ENCODE measurements at places on chromosomes 11 and 22. TPM values are rescaled to one million over a fixed set of nuclear protein-coding genes. Genes with fewer than 3 reads are reported as not detected.

GRCh38 chr11:83681031-83681781 lies 395.0 kb upstream of the CCDC90B start:
- DNase-seq = no peak

GRCh38 chr11:29217901-29218300 lies 798.9 kb downstream of the KCNA4 start:
- no peak for DNase-seq

DNA sequence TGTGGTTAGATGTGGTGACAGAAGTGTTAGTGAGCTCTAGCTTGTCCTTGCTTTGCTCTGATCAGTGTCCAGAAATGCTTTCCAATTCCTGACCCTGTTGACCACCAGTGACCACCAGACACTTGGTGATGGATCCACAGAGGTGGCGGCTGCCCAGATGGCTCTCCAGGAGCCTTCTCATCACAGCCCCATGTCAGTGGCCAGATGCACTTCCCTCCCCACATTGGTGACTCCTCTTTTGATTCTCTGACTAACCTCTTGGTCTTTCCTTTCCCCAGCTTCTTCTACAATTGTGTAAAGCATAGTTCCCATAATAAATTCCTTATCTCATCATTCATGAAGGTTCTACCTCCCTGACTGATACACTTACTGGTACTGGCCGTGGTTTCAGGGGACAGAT lies 40.1 kb upstream of the CXCR5 start:
- no peak for DNase-seq

DNA sequence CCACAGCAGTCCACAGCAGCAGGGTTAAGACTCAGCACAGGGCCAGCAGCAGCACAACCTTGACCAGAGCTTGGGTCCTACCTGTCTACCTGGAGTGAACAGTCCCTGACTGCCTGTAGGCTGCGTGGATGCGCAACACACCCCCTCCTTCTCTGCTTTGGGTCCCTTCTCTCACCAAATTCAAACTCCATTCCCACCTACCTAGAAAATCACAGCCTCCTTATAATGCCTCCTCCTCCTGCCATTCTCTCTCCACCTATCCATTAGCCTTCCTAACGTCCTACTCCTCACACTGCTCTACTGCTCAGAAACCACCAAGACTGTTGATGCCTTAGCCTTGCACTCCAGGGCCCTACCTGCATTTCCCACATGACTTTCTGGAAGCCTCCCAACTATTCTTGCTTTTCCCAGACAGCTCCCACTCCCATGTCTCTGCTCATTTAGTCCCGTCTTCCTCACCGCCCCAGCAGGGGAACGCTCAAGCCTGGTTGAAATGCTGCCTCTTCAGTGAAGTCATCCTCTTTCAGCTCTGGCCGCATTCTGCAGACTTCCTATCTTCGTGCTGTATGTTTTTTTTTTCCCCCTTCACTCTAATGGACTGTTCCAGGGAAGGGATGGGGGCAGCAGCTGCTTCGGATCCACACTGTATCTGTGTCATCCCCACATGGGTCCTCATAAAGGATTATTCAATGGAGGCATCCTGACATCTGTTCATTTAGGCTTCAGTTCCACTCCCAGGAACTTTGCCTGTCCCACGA lies 3.3 kb downstream of the IL18BP start:
- no peak for DNase-seq

- no peak for DNase-seq
Observed at GRCh38 chr22:29443861-29444792, 5.7 kb downstream of the RFPL1 start.

DNA sequence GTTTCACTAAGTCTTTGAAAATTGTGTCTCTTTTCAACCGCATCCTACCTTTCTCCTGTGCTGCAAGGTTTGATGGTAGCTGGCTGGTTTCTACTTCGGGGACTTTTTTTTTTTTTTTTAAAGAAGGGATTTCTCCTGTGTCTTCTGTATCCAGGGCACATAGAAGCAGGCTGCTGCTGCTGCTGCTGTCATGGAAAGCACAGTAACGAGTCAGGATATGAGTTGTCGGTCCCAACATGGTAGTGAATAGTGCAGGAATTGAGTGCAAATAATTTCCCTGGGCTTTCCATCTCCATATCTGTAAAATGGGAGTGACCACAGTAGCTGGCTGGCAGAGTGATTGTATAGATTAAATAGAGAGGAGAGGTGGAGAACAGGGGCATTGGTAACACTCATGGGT lies 118.3 kb upstream of the NAV2 start:
- no peak for DNase-seq

DNA sequence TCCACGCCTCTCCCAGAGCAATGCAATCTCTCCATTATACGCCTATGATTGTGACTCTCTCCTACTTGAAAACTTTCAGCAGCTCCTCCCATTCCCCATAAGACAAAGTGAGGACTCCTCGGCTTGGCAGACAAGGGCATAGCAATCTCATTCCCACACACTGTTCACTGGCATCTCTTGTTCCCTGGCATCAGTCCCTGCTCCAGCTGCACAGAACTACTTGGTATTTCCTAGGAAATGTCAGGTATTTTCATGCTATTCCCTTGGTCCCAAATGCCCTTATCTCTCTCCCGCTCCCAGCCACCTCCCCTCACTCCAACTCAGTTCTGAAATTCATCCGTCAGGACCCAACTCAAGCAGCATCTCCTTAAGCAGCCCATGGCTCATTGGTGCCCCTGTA lies 28.4 kb downstream of the TMPRSS5 start:
- no peak for DNase-seq

DNA sequence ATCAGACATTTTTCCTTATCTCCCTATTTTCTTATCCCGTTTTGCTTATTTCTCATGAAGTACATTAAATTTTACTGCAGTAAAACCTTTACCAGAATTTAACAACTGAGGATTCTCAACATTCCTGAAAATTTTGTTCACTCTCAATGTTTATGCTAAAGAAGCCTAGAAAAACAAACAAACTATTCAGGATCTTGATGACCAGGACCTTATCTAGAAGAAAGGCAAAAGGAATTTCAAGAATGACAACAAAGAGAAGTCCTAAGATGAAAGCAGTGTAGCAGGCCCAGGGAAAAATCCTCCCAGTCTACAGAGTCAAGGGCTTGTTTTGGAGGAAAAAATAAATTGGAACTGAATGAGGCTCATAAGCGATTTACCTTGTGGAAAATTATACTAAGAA lies 283.3 kb upstream of the ARHGAP42 start:
- DNase-seq = no peak

- DNase-seq = no peak
Observed at GRCh38 chr22:40147388-40148176, 30.1 kb upstream of the TNRC6B start.

DNA sequence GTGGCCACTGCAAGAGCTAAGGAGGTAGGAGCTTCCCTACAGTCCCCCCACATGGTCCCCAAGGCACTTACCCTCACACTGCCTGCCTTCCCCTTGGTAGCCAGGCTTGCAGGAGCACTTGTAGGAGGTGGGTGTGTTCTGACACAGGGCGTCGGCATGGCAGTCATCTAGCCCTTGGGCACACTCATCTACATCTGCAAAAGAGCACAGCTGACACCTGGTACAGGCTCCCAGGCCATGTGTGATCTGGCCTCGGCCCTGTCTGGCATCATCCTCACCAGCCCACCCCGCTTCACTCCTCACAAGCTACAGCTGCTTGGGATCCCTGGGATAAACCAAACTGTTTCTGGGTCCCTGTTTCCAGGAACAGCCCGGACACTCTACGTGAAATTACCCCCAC lies 1.8 kb downstream of the SCUBE2 start:
- no peak for DNase-seq

GRCh38 chr22:32897400-32897799 lies 95.9 kb downstream of the TIMP3 start:
- no peak for DNase-seq

DNA sequence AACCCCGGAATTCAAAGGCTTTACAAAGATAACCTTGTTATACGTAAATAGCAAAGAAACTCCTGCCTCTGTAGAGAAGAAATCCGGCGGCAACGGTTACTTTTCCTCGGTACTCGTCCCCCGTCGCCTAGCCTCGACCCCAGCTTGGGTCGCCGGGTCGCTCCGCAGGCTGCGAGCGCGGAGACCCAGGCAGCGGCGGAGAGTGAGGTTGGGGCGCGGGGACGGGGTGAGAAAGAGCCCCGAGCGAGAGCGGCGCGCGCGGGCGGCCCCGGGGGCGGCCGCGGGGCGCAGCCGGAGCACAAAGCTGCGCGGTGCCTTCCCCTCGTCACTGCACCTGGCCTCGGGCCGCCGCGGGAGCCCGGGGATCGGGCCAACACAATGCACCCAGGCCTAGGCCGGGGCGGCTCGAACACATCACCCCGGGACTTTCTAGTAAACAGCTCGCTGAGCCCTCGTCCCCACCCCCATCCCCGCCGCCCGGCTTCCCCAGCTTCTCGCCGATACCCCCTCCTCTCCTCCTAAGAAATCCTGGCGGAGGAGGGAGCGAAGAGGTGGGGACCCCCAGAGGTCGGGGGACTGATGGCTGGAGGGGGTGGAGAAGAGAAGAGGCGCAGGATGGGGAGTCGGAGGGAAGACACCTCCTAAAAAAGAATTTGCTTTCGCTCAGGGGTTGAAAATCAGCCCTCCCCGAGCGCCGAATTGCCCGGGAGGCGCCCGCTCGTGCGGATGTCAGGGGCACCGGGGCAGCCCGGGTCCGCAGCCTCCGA lies 845 bp downstream of the MPPED2 start:
- no peak for DNase-seq

DNA sequence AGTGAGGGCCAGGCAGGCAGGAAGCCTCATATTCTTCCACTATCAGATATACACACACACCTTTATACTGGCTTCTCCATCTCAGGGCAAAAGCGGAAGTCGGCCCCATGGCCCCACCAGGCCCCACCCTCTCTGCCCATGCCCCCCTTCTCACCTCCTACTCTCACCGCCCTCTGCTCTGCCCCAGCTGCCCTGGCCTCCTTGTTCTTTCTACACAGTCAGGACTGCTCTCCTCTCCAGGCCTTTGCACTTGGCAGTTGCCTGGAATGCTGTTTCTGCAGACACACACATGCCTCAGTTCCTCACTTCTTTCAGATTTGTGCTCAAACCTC lies 25.3 kb downstream of the OTOG start:
- DNase-seq = no peak

GRCh38 chr11:112842151-112842550 lies 119.1 kb upstream of the NCAM1 start:
- DNase-seq = no peak

DNA sequence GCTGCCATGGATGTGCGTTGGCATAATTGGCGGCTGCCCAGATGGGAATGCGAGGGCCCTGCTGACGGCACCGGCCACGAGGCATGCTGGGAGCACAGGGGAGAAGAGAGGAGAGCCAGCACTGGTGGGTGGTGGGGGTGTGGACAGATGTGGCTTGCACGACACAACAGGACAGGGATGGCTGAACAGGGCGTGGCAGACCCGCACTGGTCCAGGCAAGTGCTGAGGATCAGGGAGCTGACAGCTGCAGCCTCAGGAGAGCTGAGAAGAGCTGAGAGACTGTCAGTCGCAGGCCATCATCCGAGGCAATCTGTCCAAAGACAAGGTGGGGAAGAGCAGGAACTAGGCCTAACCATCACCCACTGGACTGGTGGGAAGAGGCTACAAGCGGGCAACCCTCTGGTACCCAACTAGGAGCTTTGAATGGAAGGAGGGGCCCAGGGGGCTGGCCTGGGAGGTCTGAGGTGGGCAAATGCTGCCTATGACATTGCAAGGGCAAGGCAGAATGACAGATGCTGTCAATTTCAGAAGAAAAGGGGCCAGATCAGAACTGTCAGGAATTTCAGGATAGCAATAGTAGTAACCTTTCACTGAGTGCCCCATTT lies 2.4 kb downstream of the GNB1L start:
- no peak for DNase-seq

DNA sequence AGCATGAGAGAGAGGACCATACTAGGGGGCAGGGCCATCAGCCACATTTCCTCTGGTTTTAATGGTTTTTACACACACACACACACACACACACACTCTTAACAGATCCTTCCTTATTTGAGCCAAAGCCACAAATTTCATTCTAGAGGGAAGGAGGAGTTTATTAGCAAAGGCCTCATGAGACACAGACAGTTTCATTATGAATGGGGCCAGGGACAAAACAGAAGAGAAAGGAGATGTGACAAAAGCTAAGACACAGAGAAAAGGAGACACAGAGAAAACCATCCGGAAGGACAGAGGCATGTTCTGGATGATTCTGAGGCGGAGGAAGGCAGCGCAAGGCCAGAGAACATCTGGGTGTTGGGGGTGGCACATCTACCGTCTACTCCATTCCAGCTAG lies 32.2 kb upstream of the ARFGAP3 start:
- no peak for DNase-seq

DNA sequence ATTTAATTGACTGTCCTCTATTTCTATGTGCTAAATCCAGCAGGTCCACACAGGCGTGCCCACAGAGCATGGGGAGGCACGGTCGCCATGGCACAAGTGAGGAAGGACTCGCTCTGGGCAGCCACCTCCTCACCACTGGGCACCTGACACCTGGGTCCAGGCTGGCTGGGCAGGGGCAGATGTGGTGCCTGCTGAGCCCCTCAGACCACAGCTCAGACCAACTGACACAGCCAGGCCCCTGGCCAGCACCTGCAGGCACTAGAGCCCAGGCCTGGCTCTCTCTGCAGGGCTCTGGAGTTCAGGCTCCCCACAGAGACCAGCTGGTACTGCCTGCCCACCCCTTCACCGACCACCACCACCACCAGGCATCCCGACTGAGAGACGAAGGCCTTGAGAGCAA lies 27.9 kb downstream of the LINC01488 start:
- DNase-seq = no peak

DNA sequence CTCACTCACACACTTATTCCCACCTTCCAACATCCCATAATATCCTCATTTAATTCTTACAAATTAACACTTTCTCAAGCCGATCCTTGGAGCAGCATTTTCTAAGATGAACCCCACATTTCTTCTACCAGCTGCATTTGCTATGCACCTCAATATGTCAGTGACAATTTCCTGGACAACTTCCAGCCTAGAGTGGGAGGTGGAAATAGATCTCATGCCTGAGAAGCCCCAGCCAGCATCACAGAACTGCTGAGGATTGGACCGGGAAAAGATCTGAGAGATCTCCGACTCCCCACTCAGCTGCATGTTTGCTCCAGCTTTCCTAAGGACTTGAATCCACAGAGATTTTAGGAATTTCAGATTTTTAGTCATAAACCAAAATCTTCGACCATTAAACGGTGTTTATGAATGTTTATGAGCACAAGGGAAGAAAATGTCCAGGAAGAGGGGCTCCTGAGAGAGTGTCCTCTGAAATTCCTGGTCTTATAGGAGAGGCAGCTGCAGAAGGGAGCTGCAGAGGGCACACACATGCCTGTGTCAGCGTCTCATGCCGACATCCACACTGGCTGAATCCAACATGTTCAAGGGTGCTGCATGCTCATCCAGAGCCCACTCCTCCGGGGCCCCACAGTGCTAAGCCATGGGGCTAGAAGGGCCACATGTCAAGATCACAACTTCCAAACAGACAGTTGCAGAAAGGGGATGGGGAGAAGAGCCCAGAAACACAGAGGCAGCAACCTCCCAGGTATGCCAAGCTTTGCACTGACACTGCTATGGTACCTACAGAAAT lies 68.6 kb downstream of the MICAL3 start:
- DNase-seq = no peak

FUT4 gene
- total RNA-seq = 6.4 TPM

HDHD5 gene
- total RNA-seq = 39.2 TPM

STK33 gene
- total RNA-seq = 1.1 TPM

PHF21B gene
- total RNA-seq = not detected

C11orf65 gene
- 0.09 TPM for total RNA-seq

ST14 gene
- 0.34 TPM for total RNA-seq

RAB36 gene
- total RNA-seq = 0.70 TPM

TMEM191C gene
- 0.68 TPM for total RNA-seq

Data from dermis blood vessel endothelial cell (primary cell).